PC-3 (cell line): ENCODE measurements at places on chromosomes 3 and 15. TPM values are rescaled to one million over a fixed set of nuclear protein-coding genes. Genes with fewer than 3 reads are reported as not detected.

Gene GOLGA8T
- 0.15 TPM in 1 of 2 replicates, not detected in the other for total RNA-seq

Gene DAPK2
- total RNA-seq: 1.4 and 5.2 TPM in 2 replicates

Gene P2RY1
- total RNA-seq: 0.29 and 0.81 TPM in 2 replicates

Gene SEMA5B
- total RNA-seq: 0.04 TPM in 1 of 2 replicates, not detected in the other

Gene DLG1
- 60.8 and 77.8 TPM in 2 replicates for total RNA-seq

Gene CFAP100
- total RNA-seq: not detected in 2 replicates

Gene ANKUB1
- total RNA-seq: not detected in 2 replicates

Gene SATB1
- 15.6 and 28.6 TPM in 2 replicates for total RNA-seq

Gene CCR3
- 0.22 TPM in 1 of 2 replicates, not detected in the other for total RNA-seq

Gene CNTN4
- total RNA-seq: not detected in 2 replicates

Gene GP5
- not detected in 2 replicates for total RNA-seq

Gene ACOX2
- total RNA-seq: 9.8 and 10.8 TPM in 2 replicates

Gene RETNLB
- total RNA-seq: not detected in 2 replicates

Gene CATSPER2
- 0.55 and 4.0 TPM in 2 replicates for total RNA-seq

Gene MUSTN1
- 0.66 and 0.69 TPM in 2 replicates for total RNA-seq

Gene TMEM266
- total RNA-seq: not detected in 2 replicates

Gene ATP10A
- total RNA-seq: 2.6 and 5.0 TPM in 2 replicates

Gene REC114
- total RNA-seq: not detected in 2 replicates

Gene ANKRD34C
- not detected in 2 replicates for total RNA-seq

Gene SUSD5
- total RNA-seq: not detected in 2 replicates

Gene HRG
- total RNA-seq: not detected in 2 replicates

Gene SI
- not detected in 2 replicates for total RNA-seq

Gene MELTF
- total RNA-seq: 40.6 and 46.8 TPM in 2 replicates

Gene TNNC1
- 1.9 and 4.9 TPM in 2 replicates for total RNA-seq

Gene UACA
- total RNA-seq: 21.7 and 26.7 TPM in 2 replicates
